ENCODE measurements at places on chromosomes 11 and 22.

- no peak for DNase-seq
These were observed 29.6 kb downstream of the METTL15 start for GRCh38 chr11:28137832-28138231.

DNA sequence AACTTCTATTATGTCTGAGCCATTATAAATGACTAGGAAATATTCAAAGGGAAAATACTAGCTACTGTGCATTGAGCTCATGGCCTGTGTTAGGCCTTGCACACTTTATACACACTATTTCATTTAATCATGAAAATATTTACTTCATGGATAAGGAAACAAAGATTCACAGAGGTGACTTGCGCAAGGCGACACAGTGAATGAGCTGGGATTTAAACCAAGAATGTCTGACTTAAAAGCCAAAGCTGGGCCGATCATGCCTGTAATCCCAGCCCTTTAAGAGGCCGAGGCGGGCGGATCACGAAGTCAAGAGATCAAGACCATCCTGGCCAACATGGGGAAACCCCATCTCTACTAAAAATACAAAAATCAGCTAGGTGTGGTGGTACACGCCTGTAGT is 231.5 kb downstream of the MIAT start:
- DNase-seq = no peak

DNA sequence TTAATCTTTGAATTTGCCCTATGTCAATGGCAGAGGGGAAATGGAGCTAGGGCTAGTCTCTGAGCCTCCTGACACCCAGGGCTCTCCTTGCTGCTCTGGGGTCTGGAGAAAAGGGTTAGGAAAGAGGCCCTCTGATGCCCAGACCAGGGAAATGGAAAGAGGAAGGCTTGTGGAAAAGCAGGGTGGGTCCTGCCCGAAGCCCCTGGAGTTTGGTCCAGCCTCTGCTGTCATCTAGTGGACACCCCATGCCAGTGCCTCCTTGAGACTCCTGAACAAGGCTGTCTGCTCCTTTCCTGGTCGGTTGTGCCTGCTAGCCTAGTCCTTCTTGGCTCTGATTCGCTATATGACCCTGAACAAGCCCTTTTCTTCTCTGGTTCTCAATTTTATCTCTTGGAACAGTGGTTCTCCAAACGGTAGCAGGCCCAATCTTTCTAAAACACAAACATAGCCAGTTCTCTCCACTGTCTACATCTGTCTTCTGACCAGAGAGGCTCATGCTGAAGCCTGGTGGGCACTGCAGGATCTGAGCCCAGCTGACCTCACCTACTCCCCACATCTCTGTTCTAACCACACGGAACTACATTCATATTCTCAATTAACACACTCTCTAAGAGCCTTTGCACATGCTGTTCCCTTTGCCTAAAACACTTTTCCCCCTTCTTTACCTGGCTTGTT is 8.8 kb upstream of the PLA2G3 start:
- peak; percentile 75 for DNase-seq

DNA sequence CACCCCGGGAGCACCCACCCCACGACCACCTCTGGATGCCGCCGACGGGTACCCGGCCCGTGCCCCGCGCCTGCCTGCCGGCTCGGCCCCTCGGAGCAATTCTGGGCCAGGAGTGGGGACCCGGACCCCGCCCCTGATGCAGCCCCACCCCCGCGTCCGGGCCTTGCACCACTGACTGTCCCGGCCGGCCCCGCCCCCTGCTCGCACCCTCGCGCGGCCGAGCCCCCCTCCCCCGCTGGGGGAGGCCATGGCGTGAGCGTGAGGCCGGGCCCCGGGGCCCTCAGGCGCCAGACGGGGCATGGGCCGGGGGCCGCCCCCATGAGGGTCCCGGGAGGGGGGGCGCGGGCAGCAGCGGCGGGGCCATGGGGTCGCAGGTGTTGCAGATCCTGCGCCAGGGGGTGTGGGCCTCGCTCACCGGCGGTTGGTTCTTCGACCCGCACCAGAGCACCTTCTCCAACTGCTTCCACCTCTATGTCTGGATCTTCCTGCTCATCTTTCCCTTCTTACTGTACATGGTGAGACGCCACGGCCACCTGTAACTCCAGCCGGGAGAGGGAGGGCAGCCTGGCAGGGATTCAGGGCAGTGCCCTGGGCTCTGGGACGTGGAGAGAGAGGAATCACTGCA is 486 bp downstream of the PCNX3 start:
- DNase-seq = peak; percentile 89

DNA sequence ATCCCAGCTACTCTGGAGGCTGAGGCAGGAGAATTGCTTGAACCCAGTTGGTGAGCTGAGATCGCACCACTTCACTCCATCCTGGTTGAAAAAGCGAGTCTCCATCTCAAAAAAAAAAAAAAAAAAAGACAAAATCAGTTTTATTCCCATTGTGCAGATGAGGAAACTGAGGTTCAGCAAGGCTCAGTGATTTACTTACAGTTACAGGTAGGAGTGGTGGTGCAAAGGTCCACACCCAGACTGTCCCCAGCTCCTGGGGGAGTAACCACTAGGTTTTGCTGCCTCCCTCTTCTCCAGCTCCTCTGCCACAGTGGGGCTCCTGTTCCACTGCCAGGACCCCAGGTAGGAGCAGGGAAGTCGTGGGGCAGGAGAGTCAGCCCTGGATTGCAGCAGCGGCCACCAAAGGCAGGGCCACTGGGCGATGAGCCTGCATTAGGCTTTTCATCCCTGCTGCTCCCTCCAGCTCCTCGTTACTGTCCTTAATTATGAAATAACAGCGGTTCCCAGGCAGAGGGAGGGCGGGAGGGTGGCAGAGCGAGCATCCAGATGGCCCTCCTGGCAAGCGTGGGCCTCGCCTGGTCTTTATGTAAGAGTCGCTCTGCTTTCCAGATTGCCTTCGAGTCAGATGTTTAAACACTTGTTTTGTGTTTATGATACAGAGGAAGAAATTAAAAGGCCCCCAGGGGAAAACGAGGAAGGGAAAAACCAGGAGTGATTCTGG is 15.5 kb upstream of the RASD2 start:
- DNase-seq = no peak

DNA sequence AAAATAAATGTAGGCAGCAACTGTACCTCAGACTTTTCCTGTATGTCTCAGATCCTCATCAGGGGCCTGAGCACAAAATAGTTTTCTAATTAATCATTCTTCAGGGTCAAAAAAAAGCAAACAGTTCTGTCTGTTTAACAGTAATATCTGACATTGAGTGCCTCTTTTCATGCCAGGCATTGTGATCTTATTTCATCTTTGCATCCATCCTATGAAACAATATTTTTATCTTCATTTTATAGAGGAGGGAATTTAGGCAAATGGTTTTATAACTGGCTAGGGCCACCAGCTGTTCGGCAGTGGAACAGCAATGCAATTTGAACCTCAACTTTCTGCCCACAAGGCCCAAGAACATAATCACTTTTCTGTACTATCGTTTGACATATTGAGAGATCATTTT is 145.6 kb downstream of the WNT7B start:
- no peak for DNase-seq

DNA sequence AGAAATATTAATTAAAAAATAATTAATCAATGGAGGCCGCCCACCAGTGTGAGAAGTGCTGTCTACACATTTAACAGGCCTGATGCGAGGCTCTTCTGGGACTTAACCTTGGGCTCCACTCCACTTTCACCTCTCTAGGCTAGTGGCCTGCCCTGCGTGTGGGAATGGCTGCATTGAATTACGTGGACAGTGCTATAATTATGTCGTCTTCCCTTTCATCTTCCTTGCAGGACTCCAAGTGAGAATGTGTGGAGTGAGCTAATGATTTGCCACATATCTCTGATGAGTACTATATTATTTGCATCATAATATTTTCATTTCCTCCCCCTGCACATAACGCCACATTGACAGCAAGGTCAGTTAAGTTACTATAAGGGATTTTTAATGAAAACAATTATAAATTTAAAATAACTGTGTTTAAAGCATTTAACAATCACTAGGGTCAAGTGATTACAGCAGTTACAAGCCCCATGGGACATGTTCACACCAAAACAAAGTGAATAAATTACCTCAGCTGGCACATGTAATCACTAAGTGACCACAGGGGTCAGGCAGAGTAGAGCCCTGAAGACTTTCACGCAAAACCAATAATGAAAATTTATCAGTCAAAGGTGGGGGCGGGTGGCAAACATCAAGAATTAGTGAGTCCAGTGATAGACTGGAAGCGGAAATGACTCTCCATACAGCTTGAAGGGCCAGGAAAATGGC is 63.5 kb downstream of the MPPED2 start:
- DNase-seq = no peak

DNA sequence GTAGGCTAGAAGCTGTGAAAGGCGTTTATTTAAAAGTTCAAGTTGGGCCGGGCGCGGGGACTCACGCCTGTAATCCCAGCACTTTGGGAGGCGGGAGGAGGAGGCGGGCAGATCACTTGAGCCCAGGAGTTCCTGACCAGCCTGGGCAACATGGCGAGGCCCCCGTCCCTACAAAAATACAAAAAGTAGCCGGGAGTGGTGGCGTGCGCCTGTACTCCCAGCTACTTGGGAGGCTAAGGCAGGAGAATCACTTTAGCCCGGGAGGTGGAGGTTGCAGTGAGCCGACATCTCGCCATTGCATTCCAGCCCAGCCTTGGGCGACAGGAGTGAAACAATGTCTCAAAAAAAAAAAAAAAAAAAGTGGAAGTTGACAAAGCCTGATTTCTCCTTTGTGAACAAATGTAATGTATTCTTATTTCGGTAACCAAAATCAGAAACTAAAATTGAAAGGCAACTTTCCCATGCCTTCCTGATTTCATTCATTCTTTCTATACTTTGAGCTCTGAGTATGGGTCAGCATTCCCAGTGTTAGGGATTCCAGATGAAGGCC is 825 bp downstream of the PTPMT1 start:
- no peak for DNase-seq

DNA sequence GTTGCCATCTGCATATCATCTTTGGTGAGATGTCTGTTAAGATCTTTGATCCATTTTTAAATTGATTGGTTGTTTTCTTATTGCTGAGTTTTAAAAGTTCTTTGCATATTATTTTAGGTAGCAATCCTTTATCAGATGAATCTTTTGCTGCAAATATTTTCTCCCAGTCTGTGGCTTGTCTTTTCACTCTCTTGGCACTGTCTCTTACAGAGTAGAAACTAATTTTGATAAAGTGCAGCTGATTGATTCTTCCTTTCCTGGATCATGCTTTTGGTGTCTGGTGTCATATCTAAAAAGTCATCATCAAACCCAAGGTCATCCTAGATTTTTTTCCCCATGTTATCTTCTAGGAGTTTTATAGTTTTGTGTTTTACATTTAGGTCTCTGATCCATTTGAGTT is 112.6 kb downstream of the NAT10 start:
- no peak for DNase-seq

All from GM13977 (cell line).